ENCODE measurements at places on chromosomes 7 and 10.

DNA sequence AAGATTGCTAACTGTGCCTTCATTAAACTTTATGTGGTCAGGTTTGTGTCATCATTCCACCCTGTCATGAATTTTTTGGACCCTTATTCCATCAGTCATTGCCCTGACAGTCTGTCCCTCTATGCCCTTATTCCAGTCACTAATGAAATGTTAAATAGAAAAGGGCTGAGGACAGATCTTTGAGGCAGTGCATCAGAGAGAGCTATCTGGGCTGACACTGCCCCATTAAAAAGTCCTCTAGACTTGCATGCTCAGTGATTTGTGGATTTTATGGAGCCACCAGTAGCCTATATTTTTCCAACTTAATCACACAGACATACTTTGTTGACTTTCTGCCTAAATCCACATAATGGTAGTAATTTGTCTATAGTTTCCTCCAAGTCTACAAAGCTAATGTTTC, 264.7 kb upstream of the YAE1 start:
- DNase-seq: no peak

GRCh38 chr10:51244748-51245490, 170.6 kb downstream of the PRKG1 start:
- DNase-seq: peak; percentile 83

DNA sequence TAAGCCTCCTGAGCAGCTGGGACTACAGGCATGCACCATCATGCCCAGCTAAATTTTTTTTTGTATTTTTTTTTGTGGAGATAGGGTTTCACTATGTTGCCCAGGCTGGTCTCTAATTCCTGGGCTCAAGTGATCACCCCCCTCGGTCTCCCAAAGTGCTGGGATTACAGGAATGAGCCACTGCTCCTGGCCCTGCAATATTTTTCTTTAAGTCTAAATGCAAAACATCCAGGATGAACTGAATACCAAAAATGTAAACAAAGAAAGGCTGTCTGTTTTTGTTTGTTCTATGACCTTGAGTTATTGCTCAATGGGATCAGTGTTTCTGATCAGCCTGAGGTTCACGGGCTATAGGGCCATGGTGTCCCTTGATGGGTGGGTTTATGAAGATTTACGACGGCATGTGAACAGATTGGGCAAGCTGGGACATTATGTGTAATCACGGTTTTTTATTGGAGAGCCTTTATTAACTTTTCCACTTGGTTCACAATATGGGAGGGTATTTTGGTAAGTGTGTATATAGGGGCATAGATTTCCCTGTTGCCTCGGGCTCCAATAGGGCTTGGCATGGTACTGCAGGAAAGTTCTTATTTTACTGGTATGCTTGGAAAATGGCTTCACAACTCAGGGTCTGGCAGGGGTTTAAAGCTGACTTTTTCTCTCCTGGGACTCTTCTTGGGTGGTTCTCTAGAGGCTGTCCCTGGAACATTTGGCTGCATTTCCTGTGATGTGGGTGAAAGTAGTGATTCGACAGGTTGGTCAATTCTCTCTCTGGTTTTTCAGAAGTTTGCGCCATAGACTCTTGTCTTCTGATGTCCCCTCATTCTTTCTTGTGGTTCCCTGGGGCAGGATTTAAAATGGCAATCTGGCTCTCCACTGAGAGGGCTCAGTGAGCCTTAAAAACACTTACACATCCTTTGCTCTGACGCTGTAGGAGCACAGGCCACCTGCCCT, 41.6 kb downstream of the MRPS33 start:
- DNase-seq: no peak

DNA sequence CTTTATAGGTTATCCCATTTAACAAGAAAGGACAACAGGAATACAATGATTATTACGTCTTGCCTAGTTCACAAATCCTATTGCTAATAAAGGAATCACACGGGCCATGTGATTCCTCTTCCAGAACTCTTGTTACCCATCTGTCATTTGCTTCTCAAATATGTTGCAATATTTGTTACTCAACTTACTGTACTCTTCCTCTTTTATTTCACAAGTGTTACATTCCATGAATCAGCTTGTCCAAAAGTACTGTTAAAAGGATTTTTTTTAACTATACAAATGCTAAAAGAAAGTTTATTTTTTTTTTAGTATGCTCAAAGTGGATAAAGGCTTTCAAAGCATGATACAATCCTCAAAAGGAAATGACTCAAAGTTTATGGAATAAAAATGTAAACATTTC, 3.9 kb upstream of the CD36 start:
- peak; percentile 93 for DNase-seq

GRCh38 chr7:2587778-2588177, 29.0 kb downstream of the IQCE start:
- no peak for DNase-seq

DNA sequence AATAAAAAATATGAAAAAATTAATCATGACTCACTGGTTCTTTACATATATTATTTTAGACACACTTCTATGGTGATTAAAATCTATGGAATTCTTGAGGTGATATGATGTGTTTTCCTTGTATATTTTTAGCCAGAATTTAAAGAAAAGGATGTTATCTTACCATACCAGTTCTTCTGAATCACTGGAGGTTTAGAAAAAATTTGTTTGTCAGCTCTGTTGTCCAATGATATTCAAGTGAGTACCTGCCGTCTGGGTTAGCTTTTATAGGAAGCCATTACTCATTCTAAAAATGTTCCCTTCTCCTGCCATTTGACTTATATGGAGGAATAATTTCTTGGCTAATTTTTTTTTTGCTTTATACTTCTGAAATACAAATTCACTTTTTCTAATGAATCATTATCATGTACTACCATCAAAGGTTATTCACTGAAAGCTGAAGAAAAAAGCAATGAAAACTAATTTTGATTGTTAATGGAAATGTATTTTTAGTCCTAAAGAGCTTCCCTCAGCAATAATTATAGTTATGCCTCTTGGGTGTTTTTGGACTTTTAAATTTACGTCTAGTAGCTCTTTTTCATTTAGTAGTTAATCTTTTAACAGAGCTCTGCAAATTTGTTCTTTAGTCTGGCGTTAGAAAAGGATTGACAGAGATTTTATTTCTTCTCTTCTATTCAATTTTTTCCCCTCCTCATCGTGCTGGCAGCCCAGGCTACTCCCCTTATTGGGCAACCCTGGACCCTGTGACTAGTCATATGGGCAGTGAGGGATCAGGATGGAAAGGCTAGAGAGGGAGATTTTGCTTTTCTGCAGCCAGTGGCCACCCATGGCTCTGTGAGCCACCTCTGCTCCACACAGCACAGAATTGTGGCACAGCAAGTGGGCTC, 434.2 kb downstream of the LRMDA start:
- DNase-seq: no peak

GRCh38 chr7:134782121-134782623, 2.7 kb downstream of the CALD1 start:
- peak; percentile 53 for DNase-seq

DNA sequence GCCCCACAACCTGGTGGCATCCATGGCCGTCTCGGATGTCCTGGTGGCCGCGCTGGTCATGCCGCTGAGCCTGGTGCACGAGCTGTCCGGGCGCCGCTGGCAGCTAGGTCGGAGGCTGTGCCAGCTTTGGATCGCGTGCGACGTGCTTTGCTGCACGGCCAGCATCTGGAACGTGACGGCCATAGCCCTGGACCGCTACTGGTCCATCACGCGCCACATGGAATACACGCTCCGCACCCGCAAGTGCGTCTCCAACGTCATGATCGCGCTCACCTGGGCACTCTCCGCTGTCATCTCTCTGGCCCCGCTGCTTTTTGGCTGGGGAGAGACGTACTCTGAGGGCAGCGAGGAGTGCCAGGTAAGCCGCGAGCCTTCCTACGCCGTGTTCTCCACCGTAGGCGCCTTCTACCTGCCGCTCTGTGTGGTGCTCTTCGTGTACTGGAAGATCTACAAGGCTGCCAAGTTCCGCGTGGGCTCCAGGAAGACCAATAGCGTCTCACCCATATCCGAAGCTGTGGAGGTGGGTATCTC, 1.1 kb downstream of the HTR5A start:
- DNase-seq: no peak

GRCh38 chr7:84821671-84822534, 365.0 kb downstream of the SEMA3D start:
- DNase-seq: no peak

DNA sequence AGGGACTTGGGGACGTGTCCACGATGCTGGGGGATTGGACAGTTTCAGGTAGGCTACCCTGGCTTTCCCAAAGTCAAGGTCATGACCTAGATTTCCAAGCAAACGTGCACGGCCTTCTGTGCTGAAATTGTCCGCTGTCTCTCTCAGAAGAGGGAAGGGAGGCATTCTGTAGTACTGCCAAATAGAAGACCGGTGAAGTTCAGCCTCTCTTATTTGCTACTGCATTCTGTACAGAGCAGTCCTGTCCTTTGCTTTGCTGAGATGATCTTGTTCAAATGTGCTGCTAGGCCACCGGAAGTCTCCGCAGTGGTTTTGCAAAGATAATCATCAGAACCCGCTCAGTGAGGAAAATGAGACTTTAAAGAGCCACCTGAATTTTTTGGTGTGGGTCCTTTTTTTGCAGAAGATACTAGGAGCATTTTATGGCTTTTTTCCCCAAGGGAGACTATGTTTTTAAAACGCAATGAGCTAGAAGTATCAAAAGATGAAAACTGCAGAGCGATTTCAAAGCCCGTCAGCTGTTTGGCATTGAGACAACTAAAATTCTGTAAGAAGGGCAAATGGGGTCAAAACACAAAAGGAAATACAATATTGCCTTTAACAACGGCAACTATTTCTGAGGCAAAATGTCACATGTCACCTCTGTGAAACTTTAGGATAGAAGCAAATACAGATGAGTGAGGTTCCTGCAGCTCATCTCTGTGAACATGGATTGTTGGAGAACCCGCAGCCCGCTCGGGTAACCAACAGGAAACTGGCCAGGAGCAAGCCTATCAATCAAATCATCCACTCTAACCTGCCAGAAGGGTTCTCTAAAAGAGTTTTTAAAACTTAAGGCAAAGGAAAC, 1.3 kb upstream of the NMT2 start:
- no peak for DNase-seq

GRCh38 chr7:50302486-50303334, 1.8 kb upstream of the IKZF1 start:
- no peak for DNase-seq

GRCh38 chr7:158917818-158918217, 61.5 kb downstream of the DYNC2I1 start:
- DNase-seq: no peak

DNA sequence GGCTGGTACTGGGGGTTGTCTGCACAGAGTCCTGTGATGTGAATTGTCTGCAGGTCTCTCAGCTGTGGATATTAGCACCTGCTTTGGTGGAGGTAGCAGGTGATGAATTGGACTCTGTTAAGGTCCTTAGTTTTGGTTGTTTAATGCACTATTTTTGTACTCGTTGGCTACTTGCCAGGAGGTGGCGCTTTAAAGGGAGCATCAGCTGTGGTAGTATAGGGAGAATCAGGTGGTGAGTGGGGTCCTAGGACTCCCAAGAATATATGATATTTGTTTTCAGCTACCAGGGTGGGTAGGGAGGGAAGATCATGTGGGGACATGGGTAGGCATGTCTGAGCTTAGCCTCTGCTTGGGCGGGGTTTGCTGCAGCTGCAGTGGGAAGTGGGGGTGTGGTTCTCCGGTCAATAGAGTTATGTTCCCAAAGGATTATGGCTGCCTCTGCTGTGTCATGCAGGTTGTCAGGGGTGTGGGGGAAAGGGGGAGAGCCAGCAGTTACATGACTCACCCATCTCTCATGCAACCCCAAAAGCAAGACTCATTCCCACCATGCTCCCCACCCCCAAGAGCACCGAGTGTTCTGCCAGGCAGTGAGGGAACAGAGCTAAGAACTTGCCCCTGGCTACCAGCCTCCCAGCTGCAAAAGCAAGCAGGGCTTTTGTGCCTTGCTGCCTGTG, 53.7 kb upstream of the ZNF273 start:
- DNase-seq: peak; percentile 2

GRCh38 chr7:4883033-4883371, 514 bp downstream of the RADIL start:
- no peak for DNase-seq

GRCh38 chr10:114301951-114302710, 63.1 kb downstream of the VWA2 start:
- DNase-seq: no peak

DNA sequence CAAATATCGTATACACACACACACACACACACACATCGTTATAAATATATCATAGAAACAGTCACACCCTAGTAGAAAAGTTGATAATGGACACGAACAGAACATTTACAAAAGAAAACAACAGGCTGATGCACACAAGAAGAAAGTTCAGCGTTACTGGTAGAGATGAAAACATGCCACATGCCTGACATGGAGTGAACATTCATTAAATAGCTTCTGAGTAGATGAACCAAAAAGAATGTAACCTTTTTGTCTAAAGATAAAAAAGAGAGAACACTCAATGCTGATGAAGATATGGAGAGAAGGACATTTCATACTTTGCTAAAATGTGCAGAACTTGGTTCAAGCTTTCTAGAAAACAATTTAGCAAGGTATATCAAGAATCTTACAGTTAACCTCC, 173.4 kb upstream of the KLF14 start:
- no peak for DNase-seq

DNA sequence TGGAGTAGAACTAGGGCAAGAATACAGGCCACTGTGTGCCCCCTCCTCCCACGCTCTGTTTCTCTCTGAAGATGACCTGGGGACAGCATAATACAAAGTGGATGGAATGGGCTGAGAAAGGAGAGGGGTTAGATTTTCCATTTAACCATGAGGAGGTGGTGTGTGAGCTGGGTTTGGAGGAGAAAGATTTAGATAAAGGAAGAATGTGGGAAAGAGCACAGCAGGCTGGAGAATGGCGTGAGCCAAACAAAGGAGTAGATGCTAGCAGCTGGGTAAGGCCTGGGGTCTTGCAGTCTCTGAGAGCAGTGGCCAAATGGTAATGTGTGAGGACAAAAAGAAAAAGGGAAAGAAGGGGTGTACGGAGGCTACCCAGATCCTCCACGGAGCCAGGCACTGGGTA, 8.6 kb downstream of the PNLIPRP2 start:
- no peak for DNase-seq

- DNase-seq: no peak
Observed at GRCh38 chr10:73655990-73656298, at the start of gene SYNPO2L. SYNPO2L (minus strand) TSS chr10:73656029; CDS start chr10:73655922, 107 bp downstream.

- DNase-seq: no peak
Observed at GRCh38 chr7:140654661-140655060, 14.0 kb upstream of the DENND2A start.

GRCh38 chr10:44830022-44830421, 81.1 kb upstream of the TMEM72 start:
- peak; percentile 74 for DNase-seq

- no peak for DNase-seq
Observed at GRCh38 chr10:2887391-2888070, 179.8 kb upstream of the PFKP start.

Data from IMR-90 (cell line).